Lower lobe of right lung (tissue), 2 donors: ENCODE measurements at places on chromosomes 1 and 21. TPM values are rescaled to one million over a fixed set of nuclear protein-coding genes. Genes with fewer than 3 reads are reported as not detected.

- no peak for DNase-seq
Observed at GRCh38 chr1:110538921-110539320, 19.9 kb upstream of the KCNA10 start.

- DNase-seq = no peak
Observed at GRCh38 chr1:240139511-240139910, 47.8 kb downstream of the FMN2 start.

DNA sequence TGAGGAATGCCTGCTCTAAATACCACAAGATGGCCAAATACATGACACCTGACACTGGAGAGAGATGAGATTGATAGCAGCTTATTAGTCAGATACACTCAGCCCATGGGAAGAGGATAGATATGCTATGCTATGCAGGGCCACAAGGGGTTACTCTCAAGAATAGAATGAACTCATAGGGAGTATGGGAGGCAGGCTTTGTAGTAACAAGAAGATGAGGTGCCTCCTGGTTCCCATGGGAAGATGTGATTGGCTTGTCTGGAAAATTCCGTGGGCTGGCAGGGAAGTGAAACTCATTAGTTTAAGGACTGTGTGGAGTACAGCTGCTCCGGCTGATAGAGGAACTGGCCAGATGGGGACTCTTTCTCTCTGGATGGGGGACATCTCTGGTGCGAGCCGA lies 16.5 kb downstream of the CCDC30 start:
- no peak for DNase-seq

Gene NPHS2
- total RNA-seq = not detected

Gene TRIM67
- not detected for total RNA-seq

Gene FOXJ3
- 44.0 TPM for total RNA-seq

Gene FAM167B
- 21.9 TPM for total RNA-seq
